Stimulated activated CD4-positive, alpha-beta T cell treated with anti-CD3 and anti-CD28 coated beads, Interleukin-4, amount 100 ng/mL, for 4 hours (primary cell): ENCODE measurements at places on chromosomes 1 and 21.

- DNase-seq, result no peak
Measured at GRCh38 chr21:46636550-46637285, 1.2 kb downstream of the PRMT2 start.

DNA sequence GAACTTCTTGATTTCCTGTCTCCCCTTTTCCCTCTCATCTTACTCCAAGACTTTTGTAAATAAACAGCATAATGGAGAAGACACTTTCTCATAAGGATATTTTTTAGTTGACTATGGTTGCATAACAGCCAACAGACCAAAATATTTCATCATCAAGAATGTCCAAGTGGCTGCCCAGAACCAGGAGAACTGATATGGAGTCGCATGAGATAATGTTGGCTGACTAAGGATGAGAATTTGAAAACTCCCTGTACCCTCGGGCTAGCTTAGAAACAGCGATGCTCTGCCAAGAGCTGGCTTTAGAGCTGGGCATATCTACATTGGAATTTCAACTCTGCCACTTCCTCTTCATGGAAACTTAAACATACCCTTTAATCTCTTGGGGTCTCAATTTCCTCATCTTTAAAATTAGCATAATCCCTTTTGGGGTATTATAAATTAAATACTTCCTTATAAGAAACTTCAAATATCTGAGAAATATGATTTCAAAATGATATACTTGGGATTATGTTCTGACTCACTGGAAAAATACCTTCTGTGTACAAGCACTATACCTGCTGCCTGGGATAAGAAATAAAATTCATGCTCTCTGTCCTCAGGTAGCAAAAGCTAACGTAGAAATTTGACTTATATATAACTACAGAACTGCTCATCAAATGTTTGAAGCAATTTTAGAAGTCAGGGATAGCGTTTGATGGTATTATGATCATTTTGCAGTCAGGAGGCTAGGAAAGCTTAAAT lies 777.3 kb downstream of the LTN1 start:
- DNase-seq, result no peak

DNA sequence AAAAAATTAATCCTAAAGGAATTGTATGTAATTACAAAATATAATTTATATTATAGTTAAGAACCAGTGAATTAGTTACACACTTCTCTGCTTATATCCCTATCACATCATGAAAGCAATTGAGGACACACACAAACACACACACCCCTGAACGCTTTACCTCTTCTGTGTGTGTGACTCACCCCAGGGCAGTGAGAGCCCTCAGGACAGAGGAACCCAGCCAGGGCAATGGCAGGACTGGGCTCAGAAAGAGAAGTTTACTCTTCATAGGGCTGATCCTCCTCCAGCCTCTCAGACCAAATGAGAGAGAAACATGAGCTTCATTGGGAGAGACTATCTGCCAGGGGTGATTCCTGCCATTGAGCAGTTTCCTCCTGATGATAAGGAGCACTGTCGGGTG lies 38.1 kb downstream of the SLC44A3 start:
- no peak for DNase-seq

DNA sequence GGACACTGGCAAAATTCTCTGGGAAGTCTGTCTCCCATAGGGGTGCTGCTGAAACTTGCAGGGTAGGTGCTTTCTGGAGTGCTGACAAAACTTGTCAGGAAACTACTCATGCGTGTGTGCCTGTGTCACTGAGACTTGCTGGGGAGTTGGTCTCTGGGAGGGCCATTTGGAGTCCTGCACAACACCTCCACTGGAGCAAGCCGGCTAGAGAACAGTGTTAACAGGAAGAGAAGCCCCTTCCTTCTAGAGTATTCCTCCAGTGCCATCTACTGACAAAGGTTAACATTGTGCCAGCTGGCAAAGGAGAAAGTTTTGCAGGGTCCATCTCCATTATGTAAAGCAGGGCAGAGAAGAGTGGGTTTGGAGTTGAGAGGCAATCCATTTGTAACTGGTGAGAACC lies 30.0 kb downstream of the ZMYM4 start:
- DNase-seq, result peak; percentile 4

DNA sequence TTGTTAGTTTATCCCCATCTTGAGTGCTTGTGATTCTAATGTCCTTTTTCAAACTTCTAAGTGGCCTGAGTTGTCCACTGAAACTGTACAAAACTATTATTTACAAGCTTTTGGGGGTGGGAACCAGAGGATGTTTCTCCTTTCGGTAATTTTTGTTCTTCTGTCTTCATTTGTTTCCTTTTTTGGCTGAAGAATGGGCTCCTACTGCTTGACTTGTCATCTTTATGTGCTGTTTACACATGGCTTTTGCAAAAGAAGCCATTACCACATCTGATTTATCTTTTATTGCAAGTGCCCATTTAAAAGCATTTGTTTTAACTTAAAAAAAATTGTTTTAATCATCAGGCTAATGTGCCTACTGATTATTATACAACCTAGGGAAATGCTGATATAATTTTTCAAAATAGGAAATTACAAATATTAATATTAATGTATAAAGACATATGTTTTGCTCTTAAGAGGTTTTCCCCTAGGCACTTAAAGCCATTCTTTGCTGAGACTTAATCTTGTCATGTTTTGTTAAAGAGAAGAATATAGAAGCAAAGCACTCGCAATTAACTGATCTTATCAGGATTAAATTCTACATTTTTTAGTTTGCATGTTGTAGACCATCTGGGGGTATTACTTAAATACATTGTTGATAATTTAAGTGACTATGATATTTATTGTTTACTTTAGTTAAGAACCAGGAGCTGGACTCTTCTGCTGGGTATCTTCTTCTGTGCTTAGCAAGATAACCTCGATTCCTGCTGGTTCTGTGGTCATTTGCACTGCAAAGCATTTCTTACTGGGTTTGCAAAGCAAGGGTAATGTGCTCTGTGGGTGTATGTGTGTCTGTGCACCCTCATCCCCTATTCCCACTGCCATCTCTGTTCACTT lies 40.1 kb downstream of the TMEM200B start:
- DNase-seq, result no peak

DNA sequence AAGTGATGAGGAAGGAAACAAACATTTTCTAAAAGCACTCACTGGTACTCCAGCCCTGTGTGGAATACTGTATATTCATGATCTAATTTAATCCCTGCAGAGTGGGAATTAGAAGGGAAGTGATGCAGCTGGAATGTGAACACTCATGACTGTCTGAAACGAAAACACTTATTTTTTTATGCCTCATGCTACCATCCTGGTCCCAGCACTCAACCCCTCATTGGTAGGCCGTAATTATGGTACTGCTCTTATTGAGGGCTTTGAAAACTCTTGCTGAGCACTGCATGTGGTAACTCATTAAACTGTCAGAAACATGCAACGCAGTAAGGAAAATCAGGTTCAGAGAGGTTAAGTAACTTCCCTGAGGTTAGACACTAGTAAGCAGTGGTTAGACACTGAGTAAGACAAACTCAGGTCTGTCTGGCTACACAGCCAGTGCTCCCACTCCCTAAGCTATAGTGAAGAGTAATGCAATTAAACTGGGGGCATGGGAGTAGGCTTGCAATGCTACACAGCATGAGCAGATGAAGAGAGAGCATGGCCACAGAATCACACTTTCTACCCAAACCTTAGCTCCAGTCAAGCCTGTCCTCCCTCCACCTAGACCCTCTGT lies 17.3 kb upstream of the TNFSF4 start:
- DNase-seq, result no peak

GRCh38 chr1:248243204-248243603 lies 12.0 kb downstream of the OR2M4 start:
- DNase-seq, result no peak

- no peak for DNase-seq
Measured at GRCh38 chr1:187877220-187877619, 1048.5 kb downstream of the PLA2G4A start.

DNA sequence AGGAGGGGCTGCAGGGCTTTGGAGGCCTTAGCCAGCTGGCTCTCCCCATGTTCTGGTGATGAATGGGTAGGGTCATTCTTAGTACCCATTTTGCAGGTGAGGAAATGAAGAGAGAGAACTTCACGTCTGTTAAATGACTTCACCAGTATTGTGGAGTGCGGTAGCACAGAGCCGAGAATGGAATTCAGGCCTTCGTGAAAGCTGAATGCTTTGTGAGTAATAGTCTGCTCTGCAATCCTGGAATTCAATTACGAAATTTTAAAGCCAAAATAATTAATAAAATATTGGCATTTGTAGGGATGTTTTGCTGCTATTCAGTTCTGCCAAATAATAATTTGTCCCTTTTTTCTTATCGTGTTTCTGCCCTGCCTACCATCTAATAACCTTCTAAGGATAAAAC lies 197.7 kb downstream of the GREM2 start:
- DNase-seq, result no peak

GRCh38 chr1:73832276-73833181 lies 365.4 kb downstream of the LRRIQ3 start:
- DNase-seq, result no peak

DNA sequence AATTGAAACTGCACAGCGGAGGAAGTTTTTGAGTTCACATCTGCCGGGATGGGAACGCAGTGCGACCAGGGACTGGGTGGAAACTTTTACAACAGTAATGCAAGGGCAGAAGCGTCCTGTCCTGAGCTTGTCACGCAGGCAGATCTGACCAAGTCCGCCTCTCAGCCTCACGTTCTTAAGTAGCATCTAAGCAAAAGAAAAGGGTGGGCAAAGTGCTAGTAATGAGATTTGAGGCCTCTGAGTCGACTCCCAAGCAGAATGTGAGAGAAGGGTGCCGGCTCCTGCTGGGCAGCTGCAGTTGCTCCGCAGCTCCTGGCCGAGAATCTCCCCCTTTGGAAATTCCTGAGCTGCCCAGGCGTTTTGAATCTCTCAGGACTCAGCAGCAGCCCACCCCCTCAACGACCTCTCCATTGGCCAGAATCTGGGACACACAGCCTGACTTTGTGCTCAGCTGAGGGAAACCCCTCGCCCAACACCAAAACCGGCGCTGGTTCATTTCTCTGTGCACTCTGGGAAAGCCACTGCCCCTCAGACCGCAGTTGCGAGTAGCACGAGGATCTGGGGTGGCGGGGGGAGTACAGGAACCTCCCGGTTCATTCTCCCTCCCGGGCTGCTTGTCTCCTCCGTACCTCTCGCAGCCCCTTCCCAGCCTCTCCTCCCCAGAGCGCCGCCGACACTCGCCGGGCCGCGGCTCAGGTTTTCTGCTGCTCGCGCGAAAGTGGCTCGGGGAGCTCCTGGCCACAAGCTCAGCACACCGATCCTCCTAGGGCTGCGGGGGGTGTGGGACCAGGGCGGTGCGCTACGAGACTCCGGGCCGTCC lies 913 bp upstream of the S1PR1 start:
- DNase-seq, result peak; percentile 50

GRCh38 chr1:225607355-225607754 lies 45.6 kb downstream of the ENAH start:
- DNase-seq, result no peak

- no peak for DNase-seq
Measured at GRCh38 chr1:244667797-244668196, 14.9 kb downstream of the DESI2 start.

DNA sequence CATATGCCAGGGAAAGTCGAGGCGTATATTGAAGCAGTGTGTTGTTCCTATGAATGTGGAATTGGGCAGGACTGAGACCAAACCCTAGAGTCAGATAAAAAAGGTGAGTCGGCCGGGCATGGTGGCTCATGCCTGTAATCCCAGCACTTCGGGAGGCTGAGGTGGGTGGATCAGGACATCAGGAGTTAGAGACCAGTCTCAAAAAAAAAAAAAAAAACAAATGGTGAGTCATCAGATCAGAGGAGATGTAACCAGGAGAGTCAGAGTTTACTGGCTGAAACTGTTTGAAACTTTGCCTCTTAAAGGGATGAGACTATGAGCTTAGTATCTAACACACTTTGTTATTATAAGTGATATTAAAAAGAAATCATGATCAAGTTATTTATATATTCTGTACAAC lies 26.4 kb upstream of the SYCP1 start:
- DNase-seq, result no peak

DNA sequence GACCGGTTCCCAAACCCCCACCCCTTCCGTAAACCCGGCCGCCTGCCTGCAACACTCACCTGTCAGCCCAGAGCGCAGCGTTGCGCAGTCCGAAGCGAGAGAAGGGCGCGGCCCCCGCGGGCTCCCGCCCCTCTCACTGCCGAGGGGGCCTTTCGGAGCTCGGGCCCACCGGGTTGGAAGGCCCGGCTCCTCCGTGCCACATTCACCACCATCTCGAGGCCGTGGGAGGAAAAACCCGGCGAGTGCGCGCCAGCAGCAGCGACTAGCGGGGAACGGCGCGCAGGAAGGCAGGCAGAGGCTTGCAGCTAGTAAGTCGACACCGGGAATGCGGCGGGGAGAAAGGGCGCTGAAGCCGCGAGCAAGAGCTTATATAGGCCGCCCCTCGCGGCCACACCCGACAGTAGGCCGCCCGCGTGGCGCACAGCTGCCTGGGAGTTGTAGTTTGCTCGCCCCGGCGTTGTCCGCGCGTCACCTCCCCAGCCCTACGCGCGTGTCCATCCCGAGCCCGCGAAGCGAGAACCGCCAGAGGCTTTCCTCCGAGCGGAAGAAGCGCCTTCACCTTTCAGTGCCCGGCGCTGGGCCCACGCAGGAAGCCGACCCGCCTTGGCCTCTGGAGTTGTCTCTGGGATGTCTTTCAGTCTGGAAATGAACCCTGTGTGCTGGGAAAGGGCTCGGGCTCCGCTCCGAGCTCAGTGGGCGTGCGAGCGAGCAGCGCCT lies 10.4 kb upstream of the RAB42 start:
- peak; percentile 92 for DNase-seq

- no peak for DNase-seq
Measured at GRCh38 chr21:36694031-36694515, 4.8 kb upstream of the SIM2 start.

DNA sequence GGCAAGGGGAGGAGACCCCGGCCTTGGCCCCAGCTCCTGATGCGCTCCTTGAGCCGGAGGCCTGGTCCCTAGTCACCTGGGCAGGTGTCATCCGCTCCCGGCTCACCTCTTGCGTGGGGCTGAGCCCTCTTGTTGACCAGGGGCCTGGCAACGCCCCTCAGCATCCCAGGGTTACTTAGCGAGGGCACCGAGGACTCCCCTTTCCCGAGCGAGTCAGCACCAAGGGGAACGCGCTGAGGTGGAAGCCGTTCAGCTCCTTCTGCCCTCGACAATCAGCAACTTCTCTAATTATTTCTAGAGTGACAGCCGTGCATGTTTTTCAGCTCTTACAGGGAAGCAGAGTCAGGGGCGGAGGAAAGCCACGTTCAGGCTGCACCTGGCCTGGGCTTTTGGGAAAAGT lies 522 bp downstream of the SLC45A1 start:
- no peak for DNase-seq
